Activated T-cell treated with anti-CD3 and anti-CD28 coated beads for 4 hours (primary cell): ENCODE measurements at places on chromosomes 6 and 20.

DNA sequence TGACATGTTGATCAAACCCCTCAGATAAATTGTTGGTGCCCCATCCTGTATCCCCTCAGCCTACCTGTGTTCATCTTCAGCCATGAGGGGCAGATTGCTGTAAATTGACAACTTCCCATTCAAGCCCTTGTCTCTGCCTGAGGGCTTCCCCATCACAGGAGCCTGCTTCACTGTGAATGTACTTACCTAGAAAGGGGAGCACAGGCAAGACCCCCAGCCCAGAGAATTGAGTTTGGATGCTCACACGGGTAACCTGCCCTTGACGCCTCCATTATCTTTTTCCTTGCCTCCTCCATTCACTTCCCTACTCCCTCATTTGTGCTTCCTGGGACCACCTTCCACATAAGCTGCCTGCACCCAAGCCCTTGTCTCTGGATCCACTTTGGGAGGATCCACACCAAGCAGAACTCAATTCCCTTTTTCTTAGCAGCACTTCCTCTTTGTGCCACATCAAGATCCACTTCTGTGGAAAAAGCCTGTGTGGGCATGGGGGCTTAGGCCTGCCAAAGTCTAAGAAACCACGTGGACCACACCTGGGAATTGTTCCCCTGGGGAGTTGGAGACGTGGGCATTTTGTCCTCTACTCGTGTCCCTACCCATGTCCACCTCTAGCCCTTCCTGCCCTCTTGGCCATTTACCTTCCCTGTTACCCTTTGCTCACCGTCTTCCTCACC is 103.4 kb upstream of the FOXA2 start:
- DNase-seq: no peak

- DNase-seq: no peak
Observed at GRCh38 chr6:3372184-3372846, 84.5 kb downstream of the SLC22A23 start.

DNA sequence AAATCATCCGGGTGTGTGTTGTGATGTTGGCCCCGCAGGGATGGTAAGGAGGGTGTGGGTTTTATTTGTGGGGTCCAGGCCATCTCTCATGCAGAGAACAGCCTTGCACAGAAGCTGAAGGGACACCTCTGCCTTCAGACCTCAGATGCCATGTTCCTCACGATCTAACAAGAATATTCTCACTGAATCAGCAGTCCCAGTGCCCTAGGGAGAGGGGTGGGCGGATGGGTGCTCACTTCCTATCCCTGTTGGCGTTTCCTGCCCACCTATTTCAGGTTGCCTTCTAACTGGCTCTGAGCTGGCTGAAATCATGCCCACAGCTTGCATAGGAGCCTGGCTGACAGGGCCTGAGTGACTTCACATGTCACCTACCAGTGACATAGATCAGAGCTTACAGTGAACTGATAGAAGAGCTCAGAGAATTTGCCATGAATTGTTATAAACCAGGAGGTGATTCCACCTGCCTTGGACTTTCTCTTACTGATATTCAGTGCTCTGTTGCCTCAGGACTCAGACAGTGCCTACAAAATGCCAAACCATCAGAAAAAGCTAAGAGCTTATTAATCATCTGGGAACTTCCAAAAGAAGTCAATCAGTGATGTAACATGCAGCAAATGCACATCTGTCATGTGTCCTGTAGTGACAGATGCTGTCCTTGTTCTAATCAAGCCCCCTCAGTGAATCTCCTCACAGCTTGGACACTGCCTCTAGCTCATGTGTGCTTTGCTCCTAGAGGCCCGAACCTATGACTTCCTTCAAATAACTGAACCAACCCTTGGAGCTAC is 285.8 kb upstream of the PRND start:
- DNase-seq: no peak

DNA sequence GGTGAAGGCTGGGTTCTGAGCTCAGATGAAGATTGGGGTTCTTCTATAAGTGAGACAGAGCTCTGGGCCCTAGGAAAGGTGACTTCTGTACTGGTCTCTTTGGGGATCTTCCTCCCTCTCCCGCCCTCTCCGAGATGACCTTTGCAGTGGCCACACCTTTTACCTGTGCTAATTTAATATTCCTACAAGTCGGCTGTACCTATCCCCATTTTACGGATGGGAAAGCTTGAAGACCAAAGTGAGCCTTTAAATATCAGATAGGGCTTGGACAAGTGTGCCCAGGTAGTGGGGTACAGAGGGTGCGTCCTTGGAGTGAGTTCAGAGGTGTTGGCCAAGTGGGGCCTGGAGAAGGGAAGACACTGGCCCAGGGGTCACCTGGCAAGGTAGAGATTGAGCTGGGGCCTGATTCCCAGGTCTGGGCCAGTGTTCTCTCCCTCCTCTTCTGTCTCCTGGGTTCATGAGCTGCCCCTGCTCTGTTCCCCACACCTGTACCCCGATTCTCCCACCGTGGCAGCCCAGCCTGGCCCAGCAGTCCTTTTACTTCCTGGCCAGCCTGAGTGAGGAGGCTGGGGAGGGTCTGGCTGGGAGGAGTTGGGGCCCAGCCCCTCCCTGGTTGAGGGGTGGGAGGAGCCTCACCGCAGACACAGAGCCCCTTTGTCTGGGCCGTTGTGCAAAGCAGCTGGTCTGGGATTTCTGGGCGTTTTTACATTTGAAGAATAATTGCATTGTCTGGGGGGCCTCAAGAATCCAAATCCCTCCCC is 152.1 kb upstream of the RNF24 start:
- DNase-seq: no peak

DNA sequence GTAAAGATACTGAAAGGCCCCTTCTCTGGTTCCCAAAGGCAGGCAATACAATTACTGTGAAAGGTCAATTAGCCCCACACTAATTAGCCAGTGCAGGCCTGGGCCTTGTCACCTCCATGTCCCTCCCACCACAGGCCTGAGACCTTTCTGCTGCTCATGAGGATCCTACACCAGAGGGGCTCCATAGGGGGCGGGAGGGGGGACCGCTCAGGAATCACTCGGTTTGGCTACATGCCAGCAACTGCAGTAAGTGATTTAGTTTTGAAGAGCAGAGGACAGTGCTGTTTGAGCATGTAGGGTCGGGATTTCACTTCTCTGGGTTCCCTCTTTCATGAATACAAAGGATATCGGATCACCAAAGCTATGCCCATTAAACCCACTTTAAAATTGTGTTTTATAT is 455.6 kb downstream of the PRKN start:
- DNase-seq: no peak

DNA sequence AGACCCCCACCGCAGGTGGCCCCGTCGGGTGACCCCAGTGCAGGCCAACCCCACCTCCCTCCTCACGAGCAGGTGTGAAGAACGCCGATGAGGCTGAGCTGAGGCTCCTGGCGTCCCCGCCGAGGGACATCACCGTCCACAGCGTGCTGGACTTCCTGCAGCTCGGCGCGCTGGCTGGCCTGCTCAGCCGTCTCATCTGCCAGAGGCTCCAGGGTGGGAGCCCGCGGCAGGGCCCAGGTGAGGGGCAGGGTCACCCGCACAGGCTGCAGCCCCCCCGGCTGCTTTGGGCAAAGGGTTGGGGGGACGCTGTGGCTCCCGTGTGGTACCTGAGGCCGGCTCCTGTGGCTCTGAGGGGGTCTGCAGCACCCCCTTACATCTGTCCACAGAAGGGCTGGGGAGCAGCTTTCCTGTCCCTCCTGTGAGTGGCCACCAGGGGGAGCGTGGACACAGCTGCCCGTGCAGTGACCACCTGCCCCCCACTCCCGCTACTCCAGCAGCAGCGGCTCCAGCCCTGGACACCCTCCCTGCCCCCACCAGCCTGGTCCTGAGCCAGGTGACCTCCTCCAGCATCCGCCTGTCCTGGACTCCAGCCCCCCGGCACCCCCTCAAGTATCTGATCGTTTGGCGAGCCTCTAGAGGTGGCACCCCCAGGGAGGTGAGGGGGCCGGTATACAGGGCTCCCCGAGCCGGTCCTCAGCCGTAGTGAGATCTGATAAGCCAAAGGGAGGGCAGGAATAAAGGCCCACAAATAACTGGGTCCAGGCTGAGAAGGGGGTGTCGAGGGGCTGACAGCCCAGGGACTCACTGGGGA is 16.5 kb downstream of the COL20A1 start:
- no peak for DNase-seq

GRCh38 chr20:21832442-21833385 is 127.2 kb downstream of the PAX1 start:
- no peak for DNase-seq
